ENCODE measurements at places on chromosomes 6 and 20.

DNA sequence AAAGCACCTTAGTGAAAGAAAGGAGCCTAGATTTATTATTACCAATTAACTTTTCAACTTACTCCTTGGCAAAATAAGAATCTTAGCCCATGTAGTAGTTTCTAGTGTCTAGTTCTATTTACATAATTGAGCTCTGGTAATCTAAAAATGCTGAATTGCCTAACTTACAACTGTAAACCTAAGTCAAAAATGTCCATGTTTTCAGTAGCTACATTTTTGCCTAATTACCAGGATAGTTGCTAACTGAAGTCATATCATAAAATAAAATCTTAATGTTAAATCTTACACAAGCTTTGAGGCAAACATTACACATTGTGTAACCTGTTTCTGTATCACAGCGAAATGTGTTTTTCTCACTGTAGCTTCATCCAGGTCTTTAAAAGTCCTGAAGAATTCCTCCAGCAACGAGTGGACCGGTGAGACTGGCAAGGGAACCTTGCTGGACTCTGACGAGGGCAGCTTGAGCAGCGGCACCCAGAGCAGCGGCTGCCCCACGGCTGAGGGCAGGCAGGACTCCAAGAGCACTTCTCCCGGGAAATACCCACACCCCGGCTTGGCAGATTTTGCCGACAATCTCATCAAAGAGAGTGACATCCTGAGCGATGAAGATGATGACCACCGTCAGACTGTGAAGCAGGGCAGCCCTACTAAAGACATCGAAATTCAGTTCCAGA, 7.6 kb upstream of the CLDN20 start:
- DNase-seq, result no peak

GRCh38 chr6:3625980-3626563, 125.4 kb downstream of the PXDC1 start:
- no peak for DNase-seq

DNA sequence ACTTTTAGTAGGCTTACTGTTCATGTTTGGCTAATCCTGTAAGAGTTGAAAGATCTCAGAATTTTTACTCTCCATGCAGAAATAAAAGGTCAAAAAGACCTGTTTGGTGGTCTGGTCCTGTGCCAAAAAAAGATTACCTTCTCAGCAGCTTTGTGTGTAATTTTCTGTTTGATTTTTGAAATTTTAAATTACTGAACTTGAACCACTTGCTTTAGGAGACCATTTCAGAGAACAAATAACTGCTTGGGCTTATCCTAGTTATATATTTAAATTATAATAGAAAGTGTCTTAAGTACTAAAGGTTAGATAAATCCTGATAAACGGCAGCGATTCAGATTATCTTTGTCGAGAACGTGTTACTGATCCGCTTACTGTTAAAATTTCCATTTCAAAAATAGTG, 118.3 kb upstream of the GRIK2 start:
- no peak for DNase-seq

GRCh38 chr6:14141351-14142062, 23.9 kb downstream of the CD83 start:
- DNase-seq, result no peak

DNA sequence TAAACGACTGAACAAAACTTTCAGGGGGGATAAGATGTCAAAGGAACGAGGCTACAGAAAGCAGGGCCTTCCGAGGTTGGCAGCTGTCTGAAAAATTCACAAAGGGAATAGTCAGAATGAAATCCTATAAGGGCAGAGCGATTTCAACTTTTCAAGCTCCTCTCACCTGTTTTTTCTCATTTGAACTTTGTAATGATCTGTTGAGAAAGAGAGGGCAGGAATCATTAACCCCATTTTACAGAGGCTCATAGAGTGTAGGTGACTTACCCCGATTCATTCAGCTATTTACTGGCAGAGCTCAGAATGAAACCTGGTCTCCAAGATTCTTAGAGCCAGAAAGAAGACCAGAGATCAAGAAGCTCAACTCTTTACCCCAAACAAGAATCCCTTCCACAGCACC, 266.1 kb upstream of the ARID1B start:
- no peak for DNase-seq
